ENCODE measurements at places on chromosomes 2 and 18. TPM values are rescaled to one million over a fixed set of nuclear protein-coding genes. Genes with fewer than 3 reads are reported as not detected.

The SLC19A3 gene
- total RNA-seq, result not detected

The RNF152 gene
- total RNA-seq, result 0.07 TPM

The LMAN2L gene
- total RNA-seq, result 75.0 TPM

The CACNB4 gene
- total RNA-seq, result 0.12 TPM

The TRIM43 gene
- total RNA-seq, result 6.3 TPM

DNA sequence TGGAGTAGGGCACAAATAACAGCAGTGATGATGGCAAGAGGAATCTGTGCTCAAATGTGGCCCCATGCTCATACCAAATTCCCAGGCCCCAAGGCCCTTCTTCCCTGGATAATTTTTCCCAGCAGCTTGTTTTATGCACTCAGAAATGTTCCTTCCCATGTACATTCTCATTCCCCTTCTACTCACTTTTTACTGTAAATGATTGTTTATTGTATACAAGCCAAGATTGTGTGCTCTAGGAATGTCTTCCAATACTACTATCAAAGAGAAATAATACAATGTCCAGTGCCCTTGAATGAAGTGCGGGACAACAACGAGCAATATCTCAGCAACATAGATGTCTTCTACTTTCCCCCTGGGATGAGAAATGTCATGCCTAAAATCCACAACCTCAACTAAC lies 201.6 kb downstream of the ICOS start:
- DNase-seq, result no peak

DNA sequence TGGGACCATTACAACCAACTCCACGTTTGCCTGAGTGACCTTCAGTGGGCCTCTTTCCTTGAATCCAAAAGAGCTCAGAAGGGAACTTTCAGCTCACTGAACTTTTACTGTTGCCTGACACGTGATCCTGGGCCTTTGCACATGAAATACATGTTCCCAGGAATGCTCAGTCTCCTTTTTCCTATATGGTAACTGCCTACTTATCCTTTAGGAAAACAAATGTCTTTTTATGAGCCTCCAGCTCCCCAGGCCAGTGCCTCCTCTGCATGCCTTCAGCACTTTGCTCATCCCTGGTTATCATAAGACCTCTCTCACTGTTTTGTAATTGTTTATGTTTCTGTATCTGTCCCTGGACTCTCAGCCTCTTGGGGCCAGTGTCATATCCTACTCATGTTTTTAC lies 5.1 kb downstream of the PLA2R1 start:
- no peak for DNase-seq

DNA sequence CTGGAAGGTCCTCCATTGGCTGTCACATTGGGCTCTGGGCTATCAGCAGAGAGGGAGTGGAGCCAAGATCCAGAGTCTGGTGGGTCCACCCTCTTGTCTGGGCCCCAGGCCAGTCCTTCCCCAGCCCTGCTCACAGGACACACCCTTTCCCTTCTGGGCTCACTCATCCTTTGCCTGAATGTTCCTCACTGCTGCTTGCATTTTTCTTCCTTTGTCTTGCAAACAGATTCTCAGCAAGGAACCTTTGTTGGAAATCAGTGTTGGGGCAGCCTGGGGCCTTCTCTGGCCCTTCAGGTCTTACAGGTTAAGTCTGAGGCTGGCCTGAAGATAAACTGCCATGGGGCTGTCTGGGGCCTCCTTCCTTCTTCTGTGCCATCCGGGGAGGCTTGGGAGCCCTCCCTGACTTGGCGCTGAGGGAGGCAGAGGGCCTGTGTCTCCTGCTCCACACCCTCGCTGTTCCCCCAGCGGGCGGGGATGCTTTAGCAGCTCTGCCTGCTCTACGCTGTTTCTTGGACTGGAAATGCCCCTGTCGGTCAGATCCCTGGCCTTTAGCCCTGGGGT lies 11.5 kb upstream of the CELF4 start:
- no peak for DNase-seq

GRCh38 chr2:192153561-192153960 lies 41.2 kb downstream of the TMEFF2 start:
- no peak for DNase-seq

DNA sequence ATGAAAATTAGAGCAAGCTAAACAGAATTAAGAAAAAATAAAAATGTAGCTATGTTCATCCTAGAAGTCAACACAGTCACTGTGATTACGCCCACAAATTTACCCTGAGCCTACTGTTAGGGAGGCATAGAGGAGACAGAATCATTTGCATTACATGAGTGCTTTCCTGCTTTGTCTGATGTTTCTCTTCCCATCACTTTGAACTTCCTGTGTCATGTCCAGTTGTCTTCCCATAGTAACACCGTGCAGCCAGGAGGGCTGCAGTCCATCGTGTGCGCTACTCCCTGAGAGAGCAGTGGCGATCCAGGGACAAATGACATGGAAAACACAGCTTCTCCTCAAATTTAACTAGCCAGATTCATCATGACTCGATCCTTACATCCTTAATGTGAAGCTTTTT lies 149.8 kb upstream of the DAPL1 start:
- DNase-seq, result no peak

DNA sequence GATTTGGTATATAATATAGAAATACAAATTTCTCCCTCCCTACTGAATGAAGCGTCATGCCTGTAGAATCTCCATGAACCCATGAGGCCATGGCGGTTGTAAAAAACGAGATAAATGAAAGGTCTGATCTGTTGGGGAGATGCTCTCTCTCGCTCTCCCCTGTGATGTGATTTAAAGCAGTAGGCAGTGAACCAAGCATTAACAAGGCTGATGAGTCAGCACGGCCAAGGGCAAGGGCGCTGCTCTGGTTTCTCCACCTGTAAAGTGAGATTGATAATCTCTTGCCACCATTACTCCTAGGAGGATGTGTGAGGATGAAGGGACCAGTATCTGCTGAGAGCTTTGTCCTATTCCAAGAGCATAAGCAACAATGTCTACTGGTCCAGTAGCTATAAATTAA lies 553.3 kb downstream of the CMPK2 start:
- DNase-seq, result no peak
